ENCODE measurements at places on chromosomes 7 and 10.

- no peak for DNase-seq
Measured at GRCh38 chr7:138872576-138872975, 74.6 kb upstream of the ATP6V0A4 start.

DNA sequence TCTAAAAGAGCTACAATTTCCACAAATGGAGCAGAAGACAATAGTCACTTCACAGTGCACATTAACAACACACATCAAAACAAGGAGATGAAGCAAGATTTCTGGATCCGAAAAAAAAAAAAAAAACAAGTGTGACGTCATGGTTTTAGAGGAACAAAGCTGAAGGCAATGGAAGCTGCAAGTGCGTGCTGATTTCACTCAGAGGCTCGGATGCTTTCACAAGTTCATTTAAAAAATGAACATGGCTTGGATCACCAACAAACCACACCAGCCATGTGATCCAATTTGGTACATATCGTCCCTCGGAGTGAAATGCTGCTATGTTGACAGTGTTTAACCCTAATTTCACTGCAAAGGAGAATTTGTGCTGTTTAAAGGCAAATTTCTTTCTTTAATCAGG is 337.0 kb upstream of the PRKCQ start:
- DNase-seq = no peak

DNA sequence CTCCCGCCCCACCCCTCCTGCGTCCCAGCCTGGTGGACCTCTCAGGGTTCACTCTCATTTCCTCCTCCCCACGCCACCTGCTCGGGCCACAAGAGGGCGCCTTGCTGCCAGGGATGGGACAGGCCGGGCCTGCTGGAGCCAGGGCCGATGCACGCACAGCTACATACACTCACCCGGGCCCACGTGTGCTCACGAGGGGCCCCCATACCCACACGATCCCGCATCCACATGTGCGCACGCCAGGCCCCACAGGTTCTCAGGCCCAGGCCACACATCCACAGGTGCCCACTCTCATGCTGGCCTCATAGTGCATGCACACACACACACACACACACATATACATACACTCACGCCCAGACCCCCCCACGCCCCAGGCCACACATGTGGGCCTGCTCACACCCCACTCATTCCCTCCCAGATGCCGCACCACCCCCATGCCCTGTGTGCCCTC is 68.6 kb downstream of the LHPP start:
- DNase-seq = no peak

DNA sequence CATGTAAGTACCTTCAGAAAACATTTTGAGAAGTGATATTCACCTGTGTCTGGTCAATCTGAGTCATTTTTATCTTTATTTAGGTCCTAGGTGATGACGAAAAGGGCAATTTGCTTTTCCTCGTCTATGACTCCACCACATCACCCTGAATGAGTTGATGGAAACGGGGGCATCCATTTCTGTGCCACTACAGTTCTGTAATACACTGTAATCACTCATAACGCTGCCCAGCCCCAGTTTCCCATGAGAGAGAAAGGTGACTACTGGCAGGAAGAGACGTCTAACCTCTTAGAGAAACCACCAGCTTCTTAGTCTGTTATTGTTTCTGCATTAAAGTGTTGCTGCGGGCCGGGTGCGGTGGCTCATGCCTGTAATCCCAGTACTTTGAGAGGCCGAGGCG is 205.3 kb upstream of the MKLN1 start:
- no peak for DNase-seq

GRCh38 chr7:141702047-141702567 is at the start of gene DENND11:
DENND11 (minus strand) TSS chr7:141702166; CDS start chr7:141702153, 13 bp downstream.
- DNase-seq = peak; percentile 40

- no peak for DNase-seq
Measured at GRCh38 chr10:129659508-129660268, 192.6 kb downstream of the MGMT start.

DNA sequence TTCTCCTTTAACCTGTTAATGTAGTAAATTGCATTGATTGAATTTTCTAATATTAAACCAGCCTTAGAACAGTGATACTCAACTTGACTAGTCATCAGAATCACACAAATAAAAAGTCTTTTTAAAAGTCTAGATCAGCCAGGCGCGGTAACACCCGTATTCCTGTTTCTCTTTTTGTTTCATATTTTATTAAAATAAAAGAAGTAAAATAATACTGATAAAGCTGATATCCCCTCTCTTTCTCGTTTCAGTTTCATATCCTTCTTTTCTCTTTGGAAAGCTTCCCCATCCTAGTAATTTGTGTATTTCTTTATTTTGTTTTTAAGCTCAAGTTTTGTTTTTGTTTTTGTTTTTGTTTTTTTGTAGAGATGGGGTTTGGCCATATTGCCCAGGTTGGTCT is 9.3 kb downstream of the SMO start:
- no peak for DNase-seq

- DNase-seq = no peak
Measured at GRCh38 chr7:101804967-101805366, 12.5 kb upstream of the CUX1 start.

DNA sequence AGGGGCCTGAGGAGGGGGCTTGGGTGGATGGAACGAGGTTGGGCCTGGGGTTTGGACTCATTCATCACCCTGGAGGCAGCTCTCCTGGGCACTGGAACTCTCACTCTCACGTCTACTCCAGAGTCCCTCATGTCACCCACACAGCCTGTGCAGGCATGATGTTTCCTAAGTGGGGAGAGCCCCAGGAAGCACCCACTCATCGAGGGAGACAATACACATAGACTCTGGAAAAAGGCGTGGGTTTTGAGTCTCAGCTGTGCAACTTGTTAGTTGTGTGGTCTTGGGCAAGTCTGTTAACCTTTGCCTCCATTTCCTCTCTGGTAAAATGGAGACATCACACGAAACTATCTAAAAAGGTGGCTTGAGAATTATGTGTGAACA is 25.9 kb upstream of the RBM20 start:
- no peak for DNase-seq

DNA sequence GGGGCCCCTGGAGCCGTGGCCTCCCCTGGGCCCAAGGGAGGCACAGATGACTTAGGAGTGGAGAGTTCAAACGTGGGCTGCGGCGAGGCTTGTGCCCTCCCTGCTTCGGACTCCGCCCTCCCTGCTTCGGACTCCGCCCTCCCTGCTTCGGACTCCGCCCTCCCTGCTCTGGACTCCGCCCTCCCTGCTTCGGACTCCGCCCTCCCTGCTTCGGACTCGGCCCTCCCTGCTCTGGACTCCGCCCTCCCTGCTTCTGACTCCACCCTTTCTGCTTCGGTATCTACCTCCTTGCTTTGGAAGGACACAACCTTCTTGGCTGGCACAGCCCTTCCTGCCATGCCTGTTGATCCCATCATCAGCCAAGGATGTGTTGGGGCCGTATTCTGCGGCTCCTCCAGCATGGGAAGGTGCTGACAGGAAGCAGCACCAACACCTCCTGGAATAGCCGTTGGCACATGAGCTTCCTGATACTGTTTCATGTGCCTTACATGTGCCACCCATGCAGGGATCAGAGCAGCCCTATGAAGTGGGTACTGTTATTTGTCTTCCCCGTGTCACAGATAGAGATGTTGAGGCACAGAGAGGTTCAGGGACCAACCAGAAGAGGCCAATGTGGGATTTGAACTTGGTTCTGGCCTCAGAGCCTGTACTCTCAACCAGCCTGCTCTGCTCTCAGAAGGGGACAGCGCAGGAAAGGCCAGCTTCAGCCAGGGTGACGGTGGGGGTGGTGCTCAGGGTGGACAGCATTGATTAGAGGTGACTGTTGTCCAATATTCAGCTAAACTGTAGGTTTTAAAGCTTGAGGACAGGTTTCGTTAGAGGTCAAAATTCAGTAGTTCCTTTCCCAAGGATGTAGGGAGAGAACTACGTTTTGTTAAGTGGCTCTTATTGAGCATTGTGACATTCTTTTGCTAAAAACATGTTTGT is 114.5 kb downstream of the NKX6-2 start:
- no peak for DNase-seq

- no peak for DNase-seq
Measured at GRCh38 chr10:102605712-102606111, 38.6 kb upstream of the TRIM8 start.

- DNase-seq = no peak
Measured at GRCh38 chr7:25628446-25628845, 400.2 kb upstream of the NPVF start.

- no peak for DNase-seq
Measured at GRCh38 chr10:3527869-3528268, 257.1 kb downstream of the KLF6 start.

DNA sequence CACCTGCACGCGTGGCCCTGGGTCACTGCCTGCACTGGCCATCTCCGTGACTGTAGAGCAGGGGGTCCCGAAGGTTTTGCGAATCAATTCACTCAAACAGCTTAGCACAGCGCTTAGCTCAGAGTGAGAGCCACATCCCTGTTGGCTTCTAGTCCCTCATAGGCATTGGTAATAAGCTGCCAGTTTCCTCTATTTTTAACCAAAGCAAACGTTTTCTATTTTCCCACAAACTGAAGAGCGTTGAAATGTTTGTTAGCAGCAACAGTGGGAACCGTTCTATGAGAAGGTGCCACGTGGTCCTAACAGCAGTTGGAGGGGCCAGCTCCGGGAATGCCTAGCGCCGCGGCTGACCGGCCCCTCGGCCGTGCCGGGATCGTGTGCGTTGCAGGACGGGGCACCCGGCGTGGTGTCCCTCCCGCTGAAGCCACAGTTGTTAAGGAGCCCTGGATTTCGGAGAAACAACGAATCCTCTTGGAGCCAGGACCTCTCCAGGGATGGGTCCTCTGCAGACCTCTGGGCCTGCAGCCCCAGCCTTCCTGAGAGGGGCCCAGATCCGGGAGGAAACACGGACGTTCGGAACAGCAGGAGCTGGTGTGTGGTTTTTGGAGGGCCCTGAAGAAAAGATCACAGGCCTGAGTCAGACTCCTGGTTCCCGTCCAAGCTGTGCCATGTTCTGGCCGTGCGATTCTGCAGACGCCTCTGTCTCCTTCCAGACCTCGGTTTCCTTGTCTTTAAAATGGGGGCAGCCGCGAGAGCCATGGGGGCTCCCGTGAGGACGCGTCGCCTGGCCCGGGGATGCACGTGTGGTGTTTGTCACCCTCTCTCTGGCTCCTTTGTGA is 40.3 kb downstream of the FAM20C start:
- no peak for DNase-seq

GRCh38 chr10:111392910-111393309 is 316.1 kb downstream of the ADRA2A start:
- DNase-seq = no peak

DNA sequence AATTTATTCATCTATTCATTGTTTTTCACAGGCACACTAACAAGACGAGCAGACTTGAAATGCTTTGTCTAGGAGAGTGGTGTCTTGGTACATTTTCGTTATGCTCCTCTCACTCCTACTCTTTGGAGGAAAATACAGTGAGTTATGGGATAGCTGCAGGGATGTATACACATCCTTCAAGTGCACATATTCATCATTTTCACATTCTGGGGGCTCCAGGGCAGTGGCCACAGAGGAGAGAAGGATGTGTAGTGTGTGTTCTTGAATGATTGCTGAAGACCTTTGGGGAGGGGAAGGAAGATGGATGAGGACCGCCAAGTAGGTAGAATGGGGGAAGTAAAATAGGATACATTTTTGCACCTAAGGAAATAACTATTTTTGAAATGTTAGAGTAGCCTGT is 34.8 kb upstream of the ORC5 start:
- no peak for DNase-seq

DNA sequence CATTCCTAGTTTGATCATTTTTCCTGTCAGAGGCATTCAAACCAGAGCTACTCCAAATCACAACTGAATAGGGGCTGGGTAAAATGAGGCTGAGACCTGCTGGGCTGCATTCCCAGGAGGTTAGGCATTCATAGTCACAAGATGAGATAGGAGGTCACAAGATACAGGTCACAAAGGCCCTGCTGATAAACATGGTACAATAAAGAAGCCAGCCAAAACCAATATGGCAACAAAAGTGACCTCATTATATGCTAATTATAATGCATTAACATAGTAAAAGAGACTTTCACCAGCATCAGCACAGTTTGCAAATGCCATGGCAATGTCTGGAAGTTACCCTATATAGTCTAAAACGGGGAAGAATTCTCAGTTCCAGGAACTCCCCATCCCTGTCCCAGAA is 37.3 kb downstream of the TWIST1 start:
- no peak for DNase-seq

GRCh38 chr10:126618466-126618865 is 52.0 kb downstream of the C10orf90 start:
- DNase-seq = no peak

DNA sequence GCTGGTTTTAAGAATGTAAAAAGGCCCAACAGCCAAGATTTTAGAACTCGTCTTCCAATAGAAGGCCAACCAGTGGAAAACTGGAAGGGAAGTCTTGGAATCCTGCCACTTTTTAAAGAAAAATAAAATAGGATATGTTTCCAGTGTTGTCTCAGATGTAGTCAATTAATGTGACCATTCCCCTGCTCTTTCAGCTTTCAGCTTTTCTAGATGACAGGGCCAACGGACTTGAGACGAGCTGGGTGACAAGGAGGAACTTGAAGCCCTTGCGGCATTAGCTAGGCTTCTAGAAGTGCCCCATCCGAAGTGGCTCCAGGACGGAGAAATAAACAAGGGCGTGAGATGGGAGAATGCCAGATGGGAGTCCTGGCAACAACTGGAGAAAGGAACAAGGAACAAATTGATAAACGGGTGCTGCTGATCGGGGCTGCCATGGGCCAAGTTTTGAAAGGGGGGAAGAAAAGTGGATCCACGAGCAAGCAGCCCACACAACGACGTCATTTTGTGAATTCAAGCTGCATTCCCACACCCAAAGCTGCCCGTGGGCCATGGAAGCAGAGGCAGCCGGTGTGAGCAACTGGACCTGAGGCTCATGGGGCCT is 42.3 kb downstream of the CTBP2 start:
- DNase-seq = no peak

DNA sequence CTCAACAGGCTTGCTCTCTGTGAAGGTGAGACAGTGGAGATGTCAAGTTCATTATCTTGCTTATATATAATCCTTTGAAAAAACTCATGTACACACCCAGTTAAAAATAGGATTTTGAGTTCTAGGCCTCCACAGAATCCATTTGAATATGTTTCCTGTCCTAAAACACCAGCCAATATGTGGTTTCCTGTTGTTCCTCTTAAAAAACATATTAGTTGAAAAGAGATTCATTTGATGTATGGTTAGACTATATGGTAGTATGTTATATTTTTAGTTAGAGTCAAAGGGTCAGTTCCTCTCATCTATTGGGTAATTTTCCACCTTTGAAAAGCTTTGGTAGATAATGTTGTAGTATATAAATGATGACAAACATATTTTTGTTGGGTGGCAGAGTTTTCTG is 16.0 kb downstream of the PPP1R9A start:
- no peak for DNase-seq

DNA sequence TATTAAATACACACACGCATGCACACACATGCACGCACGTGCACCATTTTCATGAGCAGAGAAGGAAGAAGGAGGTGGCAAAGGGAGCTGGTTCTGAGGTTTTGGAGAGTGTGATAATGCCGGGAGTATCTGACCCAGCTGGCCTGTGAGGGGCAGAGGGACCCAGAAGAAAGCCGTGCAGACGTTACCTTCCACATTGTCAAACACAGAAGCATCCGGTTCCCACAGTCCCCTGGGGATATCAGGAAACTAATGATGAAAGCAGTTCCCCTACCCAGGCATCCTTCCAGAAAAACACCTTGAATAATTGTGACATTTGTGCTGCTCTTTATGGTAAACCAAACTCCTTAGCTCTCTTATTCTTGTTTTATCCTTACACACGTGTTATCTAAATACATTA is 85.7 kb upstream of the FAM180A start:
- DNase-seq = no peak
